CD4-positive, CD25-positive, alpha-beta regulatory T cell (primary cell): ENCODE measurements at places on chromosomes 1 and 21. TPM values are rescaled to one million over a fixed set of nuclear protein-coding genes. Genes with fewer than 3 reads are reported as not detected.

Gene AQP10
- 0.81 TPM for total RNA-seq

Gene ZNF691
- total RNA-seq, result 5.3 TPM

- no peak for DNase-seq
Observed at GRCh38 chr1:20095564-20096434, 23.5 kb downstream of the PLA2G2D start.

- DNase-seq, result no peak
Observed at GRCh38 chr21:33238146-33238545, 8.4 kb downstream of the IFNAR2 start.

DNA sequence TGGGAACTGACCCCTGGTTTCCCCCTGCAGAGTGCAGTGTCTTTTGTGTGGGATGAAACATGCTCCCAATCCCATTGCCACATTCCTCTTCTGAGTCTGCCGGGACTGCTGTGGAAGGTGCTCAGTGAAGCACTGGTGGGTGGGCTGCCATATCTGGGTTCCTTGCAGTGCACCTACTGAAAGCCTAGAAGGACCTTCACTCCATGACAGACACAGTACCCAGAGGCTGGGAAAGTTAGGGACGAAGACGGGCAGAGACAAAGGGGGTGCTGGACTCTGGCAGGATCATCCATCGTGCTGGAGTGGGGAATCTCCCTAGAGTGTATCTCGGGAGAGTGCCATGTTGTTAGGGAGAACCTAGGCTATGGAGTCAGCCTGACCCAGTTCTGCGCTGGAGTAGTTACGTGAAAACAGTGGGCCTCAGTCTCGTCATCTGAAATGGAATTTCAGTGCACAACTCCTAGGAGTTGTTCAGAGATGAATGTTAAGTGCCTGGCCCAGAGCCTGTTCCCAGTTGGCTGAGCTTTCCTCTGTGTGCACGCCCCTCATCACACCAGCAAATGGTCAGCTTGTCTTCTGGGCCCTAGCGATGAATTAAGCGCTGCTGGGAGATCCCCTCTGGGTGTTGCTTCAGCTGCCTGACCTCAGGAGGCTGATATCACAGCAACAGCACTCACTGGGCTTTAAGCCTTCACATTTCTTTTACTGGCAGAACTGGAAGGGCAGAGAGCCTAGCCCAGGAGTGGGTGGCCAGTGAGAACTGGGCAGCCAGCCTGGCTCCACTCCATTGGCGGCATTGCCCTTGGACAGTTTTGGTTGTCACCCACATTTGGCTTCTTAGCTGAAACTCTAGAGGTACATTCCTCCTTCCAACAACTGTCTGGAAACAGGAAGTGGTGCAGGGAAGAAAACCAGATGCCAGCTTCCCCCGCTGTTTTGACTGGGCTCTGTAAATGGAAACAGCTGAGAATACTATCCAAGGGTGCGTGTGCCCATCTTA is 479.8 kb upstream of the VAMP3 start:
- DNase-seq, result no peak

Gene FTCD
- total RNA-seq, result not detected

Gene RCSD1
- 174 TPM for total RNA-seq

DNA sequence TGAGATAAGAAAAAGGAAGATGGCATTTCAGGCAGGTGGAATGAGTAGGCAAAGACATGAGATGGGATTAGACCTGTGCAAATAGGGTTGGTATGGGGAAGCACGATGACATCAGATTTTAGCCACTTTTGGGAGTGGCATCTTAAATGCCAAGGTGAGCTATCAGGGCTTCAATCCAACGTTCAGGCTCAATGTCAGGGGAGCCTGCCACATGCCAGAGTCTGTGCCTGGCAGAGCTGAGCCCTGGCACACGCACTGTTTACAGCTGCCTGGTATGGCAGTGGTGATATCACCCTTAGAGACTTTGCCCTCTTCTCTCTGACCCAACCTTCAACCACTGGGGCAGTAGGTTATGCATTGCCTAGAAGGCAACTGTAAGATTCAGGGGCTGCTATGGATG is 1.1 kb upstream of the GUCA2B start:
- DNase-seq, result no peak

DNA sequence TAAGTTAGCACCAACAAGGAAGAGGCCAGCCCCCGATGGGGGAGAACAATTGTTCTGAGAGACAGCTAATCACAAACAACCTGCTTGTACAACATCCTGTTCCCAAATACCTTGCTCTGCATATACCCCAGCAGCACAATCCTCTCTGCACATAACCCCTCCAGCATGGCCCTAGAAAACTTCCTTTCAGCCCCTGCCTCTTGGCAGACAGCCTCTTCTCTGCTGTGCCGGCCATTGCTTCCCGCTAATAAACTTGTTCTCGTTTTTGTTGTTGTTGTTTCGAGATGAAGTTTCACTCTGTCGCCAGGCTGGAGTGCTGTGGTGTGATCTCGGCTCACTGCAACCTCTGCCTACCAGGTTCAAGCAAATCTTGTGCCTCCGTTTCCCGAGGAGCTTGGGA is 392.7 kb downstream of the SMYD3 start:
- DNase-seq, result no peak

DNA sequence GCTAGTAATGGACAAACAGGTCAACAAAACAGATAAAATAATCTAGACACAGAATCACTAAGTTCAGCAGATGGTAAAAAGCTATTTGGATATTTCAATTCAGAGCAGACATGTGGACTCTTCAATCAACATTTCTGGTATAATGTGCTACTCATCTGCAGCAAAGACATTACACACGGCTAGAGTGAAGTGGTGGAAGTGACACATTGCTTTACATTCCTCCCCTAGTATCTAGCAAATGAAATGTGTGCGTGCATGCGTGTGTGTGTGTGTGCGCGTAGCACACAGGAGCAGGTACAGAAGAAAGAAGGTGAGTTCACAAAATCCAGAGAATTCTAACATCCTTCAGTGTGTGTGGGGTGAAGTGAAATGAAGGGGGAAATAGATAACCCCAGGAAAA is 8.3 kb downstream of the AHCTF1 start:
- peak; percentile 11 for DNase-seq

Gene GBP6
- 0.47 TPM for total RNA-seq

DNA sequence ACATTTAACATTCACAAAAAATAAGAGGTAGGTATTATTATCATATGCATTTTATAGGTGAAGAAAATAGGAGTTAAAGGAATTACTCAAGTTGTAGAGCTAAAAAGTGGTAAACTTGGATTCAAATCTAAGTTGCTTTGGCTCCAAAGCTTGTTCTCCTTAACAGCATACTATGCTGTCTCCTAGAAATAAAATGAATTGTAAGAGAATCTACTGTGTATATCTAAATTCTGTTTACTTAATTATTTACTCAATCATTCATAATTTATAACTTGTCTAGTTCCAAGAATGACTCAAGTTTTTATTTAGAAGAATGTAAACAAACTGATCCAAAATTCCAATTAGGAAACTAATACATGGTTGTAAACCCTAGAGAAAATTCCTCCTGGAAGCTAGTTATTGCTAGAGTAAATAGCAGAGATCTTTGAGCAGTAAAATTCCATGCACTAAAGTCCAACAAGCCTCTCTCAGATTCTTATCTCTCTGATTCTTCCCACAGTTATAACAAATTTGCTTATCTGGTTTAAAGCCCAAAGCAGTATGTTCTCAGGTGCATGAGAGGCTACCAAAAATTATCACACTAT is 132.5 kb upstream of the DPT start:
- DNase-seq, result no peak

- no peak for DNase-seq
Observed at GRCh38 chr1:29518183-29518835, 282.0 kb downstream of the PTPRU start.

GRCh38 chr1:20188455-20188817 is 2.1 kb upstream of the PLA2G2C start:
- no peak for DNase-seq

Gene NIBAN1
- total RNA-seq, result 141 TPM

DNA sequence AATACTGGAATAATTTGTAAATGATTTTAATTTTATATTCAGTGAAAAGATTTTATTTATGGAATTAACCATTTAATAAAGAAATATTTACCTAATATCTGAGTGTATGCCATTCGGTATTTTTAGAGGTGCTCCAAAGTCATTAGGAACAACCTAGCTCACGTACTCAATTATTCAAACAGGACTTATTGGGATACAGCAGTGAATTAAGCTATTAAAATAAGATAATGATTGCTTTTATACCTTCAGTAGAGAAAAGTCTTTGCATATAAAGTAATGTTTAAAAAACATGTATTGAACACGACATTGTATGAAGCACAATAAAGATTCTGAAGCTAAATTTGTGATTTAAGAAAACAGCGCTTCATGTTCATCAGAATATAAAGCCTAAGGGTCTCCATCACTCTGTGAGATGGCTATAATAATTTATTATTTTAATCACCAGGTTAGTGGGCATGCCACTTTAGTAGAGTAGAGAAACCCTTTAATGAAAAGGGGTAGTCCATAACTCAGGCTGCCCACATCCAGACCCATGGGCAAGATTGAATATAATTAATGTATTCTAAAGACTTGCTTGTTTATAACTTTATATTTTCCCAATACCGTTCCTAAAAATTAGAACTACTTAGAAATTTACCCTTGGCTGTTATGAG is 3.2 kb downstream of the CCN1 start:
- no peak for DNase-seq

- no peak for DNase-seq
Observed at GRCh38 chr1:239947801-239948200, 143.9 kb upstream of the FMN2 start.

Gene AMPD1
- 0.69 TPM for total RNA-seq

- no peak for DNase-seq
Observed at GRCh38 chr1:235024711-235025421, 103.8 kb downstream of the TOMM20 start.

- no peak for DNase-seq
Observed at GRCh38 chr1:204837440-204838084, 33.1 kb upstream of the NFASC start.

GRCh38 chr1:201528631-201529252 is 10.2 kb upstream of the NAV1 start:
- DNase-seq, result no peak

DNA sequence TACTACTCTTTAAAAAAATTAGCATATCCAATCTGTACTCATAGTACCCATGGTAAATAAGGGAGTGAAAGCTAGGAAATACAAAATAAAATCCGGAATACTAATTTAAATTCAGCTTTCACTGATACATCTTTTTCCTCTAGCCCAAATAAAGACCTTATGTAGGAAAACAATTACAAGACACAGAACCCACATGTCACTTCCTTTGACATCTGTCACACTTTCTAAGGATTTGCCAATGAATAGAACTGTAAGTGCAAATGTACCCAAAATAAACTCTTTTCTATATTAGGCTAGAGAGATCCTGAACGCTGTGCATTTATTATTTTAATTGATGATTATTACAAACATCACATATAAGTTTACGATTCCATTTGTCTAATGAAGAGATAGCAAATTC is 393.0 kb downstream of the LRRIQ3 start:
- no peak for DNase-seq

DNA sequence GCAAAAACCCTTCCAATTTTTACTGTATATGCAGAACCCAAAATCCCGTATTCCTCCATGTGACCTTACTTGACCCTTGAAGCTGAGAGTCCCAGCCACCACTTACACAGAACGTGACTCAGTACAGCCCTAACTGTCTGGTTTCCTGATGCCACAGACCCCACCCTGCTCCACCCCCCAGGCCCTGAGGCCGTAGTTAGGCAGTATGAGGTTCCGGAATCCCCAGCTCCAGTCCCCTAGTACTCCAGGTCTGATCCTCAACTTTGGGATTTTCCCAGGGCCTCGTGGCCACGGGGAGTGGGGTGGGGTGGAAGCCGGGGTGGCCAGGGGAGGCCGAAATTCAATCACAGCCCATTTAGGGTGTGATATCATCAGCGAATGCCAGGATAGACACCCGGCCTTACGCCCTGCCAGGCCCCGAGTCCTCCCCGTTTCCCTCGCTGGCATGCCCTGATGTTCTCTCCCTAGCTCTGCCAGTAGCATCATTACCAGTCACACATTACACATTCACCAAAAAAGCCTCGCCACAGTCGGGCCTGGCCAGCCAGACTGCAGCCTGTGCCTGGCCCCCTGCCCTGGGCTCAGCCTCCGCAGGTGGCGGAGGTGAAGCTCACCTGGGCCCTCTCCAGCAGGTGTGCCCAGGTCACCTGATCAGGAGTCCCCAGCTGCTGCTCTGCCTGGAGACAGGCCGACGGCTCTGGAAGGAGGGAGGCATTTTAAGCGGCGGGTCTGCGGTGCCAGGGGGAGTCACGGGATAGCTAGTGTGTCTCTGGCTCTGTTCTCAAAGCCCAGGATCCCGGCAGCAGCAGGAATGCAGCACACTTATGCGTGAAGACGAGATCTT is 70.8 kb downstream of the SCCPDH start:
- DNase-seq, result no peak

DNA sequence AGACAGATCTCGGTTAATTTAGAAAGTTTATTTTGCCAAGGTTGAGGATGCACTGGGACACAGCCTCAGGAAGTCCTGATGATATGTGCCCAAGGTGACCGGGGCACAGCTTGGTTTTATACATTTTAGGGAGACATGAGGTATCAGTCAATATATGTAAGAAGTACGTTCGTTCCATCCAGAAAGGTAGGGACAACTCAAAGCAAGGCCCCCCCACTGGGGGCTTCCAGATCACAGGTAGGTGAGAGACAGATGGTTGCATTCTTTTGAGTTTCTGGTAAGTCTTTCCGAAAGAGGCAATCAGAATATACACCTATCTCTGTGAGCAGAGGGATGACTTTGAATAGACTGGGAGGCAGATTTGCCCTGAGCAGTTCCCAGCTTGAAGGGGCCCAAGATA is 60.4 kb upstream of the VTCN1 start:
- DNase-seq, result no peak

DNA sequence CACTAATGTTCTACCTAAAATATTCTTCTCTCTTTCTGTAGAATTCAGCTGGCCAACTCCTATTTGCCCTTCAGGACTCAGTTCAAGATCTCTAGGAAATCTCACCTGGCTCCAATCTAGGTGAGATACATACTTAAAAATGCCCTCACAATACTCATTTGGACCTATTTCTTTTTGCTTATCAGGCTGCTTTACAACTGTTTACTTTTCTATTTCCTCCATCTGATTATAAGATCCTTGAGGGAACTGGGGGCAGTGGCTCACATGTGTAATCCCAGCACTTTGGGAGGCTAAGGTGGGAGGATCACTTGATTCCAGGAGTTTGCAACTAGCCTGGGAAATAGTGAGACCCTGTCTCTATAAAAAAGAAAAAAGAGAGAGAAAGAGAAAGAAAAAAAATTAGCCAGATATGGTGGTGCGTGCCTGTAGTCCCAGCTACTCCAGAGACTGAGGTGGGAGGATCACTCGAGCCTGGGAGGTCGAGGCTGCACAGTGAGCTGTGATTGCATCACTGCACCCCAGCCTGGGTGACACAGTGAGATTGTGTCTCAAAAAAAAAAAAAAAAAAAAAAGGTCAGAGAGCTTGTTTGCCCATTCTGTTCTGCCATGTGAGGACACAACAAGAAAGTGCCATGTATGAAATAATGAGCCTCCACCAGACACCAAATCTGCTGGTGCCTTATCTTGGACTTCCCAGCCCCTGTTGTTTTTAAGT is 14.8 kb downstream of the EFCAB14 start:
- no peak for DNase-seq

Gene SPTA1
- not detected for total RNA-seq

GRCh38 chr1:27133991-27134390 is 20.9 kb downstream of the SLC9A1 start:
- DNase-seq, result no peak
